CD8-positive, alpha-beta T cell (primary cell): ENCODE measurements at places on chromosomes 2 and 18.
A peak's percentile ranks its signal among the peaks of the same experiment; 100 is the strongest.

- no peak for DNase-seq
These were observed 2.2 kb downstream of the HOXD10 start for GRCh38 chr2:176118601-176119339.

DNA sequence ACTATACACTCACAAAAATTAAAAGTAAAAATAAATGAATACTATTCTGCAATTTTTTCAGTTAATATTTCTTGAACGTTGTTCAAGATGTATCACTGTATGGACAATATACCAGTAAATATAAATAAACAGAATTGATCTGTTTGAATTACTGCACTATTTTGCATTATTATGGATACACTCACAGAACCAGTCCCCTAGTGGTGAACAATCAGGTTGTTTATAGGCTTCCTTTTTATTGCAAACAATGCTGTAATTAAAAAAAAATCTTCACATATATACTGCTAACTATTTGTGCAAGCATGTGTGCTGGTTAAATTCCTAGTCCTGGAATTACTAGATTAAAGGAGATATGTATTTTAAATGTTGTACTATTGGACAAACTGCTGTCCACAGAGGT, 306.0 kb downstream of the FBXO15 start:
- DNase-seq = no peak

DNA sequence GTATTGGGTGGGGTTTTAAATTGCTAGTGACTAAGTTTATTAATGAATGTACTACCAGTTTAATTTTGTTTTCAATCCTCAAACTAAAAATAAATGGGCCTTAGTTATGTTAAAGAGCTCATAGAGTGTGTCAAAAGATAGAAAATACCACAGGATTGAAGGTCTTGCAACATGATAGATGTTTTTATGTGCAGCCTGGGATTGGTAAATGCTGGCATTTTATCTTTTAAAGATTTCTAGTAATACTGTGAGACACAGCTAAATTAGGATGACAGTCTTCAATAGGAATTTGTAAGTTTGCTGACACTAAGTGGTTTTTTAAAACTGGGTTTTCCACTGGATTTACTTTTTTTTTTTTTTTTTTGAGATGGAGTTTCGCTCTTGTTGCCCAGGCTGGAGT, 122.3 kb downstream of the HAUS1 start:
- DNase-seq = no peak

GRCh38 chr2:52916981-52917380, 850.6 kb upstream of the CHAC2 start:
- DNase-seq = no peak

DNA sequence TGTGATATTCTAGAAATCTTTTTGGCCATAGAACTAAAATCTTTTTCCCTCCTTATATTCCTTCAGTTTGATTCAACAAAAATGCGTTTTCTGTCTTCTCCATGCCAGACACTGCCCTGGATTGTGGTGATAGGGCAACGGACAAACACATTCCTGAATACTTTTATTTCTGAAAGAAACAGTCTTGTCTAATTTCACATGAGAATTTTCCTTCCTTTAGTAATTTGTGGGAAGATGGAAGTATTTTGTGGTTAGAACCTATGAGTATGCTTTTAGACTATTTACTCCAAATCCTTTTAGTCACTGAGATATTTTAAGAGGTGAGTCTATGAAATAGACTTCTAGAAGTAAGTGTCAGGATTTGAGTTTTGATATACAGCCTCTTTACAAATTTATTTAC, 49.6 kb downstream of the COL5A2 start:
- no peak for DNase-seq

DNA sequence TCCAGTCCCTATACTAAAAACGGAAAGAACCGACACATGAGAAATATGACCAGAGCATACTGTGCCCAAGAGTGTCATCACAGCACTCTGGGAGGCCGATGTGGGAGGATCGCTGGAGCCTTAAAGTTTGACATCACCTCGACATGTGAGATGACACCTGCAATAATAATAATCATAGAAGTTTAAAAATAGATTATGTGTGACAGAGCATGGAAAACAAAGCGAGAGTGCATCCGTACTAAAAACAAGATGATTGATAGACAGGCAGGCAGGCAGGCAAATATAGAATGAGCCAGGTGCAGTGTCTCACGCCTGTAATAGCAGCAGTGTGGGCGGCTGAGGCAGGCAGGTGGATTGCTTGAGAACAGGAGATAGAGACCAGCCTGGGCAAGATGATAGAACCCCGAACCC, 114.8 kb upstream of the ANKRD30BL start:
- DNase-seq = no peak

DNA sequence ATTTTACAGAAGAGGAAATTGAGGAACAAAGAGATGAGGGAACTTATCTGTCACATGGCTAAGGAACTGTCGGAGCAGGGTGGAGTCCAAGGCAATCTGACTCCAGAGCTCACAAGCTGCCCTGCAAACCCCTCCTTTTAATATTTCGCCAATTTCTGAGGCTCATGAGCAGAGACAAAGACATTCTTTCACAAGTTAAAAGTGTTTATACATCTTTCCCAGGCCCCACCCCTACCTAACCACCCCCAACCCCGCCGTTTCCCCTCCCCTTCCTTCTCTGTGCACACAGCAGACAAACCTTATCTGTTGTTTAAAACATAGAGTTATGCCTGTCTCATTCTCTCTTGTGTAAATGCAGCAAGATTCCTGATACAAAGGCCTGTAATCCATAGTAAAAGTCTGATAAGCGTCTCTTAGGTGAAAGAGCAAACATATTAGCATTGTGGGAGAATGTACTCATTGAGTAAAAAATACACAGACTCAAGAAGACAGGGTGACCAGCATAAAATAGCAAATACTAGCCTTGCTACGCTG, 44.3 kb downstream of the EPHA4 start:
- no peak for DNase-seq

- no peak for DNase-seq
These were observed 47.2 kb upstream of the CDC42EP3 start for GRCh38 chr2:37718515-37719161.

- no peak for DNase-seq
These were observed 68.9 kb upstream of the NCK2 start for GRCh38 chr2:105675841-105676240.

- DNase-seq = no peak
These were observed 20.5 kb downstream of the FBXO41 start for GRCh38 chr2:73263540-73264331.

GRCh38 chr2:111627256-111627655, 256.7 kb downstream of the ANAPC1 start:
- DNase-seq = no peak

- DNase-seq = no peak
These were observed 3.5 kb upstream of the RAB27B start for GRCh38 chr18:54824761-54825160.

DNA sequence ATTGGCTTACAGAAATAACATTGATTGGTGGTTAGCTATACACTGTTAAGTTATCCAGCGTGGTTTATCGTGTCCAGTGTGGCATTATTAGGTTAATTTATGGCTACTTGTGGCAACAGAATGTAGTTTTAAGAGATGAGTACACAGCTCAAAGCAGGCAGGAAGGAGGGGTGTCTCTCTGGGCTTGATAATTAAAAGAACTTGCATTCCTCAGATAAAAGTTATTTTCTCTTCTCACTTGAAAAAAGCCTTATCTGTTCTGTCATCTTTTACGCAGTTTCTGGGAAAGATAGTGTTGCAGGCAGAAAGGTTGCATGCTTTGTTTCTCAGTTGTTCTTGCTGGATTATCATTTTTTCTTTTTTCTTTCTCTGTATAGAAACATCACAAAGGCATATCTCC, 154.4 kb upstream of the COL3A1 start:
- DNase-seq = no peak

GRCh38 chr18:21502661-21503060, 97.8 kb downstream of the ESCO1 start:
- DNase-seq = no peak

- DNase-seq = no peak
These were observed at the start of gene ANTXR1 for GRCh38 chr2:69013142-69013839. Gene ANTXR1 (plus strand): TSS chr2:69013179. CDS start chr2:69013500, 321 bp downstream.

- no peak for DNase-seq
These were observed 810.9 kb downstream of the CPS1 start for GRCh38 chr2:211367293-211367692.

- DNase-seq = no peak
These were observed 139.8 kb downstream of the ZFP36L2 start for GRCh38 chr2:43086451-43087221.

- no peak for DNase-seq
These were observed 1.1 kb downstream of the RNF181 start for GRCh38 chr2:85596486-85597143.

GRCh38 chr18:67217551-67218166, 298.9 kb downstream of the DSEL start:
- peak; percentile 76 for DNase-seq

GRCh38 chr2:52034706-52035105, 1002.8 kb upstream of the NRXN1 start:
- no peak for DNase-seq

- DNase-seq = no peak
These were observed 104.3 kb downstream of the ABCA12 start for GRCh38 chr2:215034154-215034553.

DNA sequence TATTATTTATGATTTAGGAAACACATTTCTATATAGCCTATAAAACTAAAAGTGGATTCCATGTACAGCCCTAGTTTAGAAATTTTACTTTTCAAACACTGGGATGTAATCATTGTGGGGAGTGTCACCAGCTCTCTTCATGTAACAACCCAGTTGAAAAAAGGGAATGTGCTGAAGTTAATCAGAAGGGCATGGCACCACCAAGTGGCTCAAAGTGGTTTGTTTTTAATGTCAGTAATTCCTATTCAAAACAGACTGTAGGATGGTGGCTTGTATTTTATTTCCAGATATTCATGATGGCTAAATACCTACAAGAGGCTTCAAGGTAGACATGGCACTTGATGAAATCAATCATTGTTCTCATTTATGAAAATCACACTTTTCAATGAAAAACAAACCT, 58.1 kb upstream of the TMEM182 start:
- no peak for DNase-seq

- DNase-seq = no peak
These were observed 496.1 kb upstream of the RAB6C start for GRCh38 chr2:129483366-129483765.
